NCI-H2081 treated with DMSO at 0.1 percent for 48 hours (cell line): ENCODE measurements at places on chromosomes 7 and 10.
A peak's percentile ranks its signal among the peaks of the same experiment; 100 is the strongest.

DNA sequence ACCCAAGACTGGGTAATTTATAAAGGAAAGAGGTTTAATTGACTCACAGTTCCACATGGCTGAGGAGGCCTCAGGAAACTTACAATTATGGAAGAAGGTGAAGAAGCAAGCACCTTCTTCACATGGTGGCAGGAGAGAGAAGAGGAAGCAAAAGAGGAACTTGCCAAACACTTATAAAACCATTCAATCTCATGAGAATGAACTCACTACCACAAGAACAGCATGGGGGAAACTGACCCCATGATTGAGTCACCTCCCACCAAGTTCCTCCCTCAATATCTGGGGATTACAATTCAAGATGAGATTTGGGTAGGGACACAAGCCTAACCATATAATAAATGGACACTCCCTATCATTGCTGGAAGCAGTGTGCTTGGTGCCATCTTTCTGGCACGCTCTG lies 506.3 kb downstream of the CALN1 start:
- no peak for DNase-seq

DNA sequence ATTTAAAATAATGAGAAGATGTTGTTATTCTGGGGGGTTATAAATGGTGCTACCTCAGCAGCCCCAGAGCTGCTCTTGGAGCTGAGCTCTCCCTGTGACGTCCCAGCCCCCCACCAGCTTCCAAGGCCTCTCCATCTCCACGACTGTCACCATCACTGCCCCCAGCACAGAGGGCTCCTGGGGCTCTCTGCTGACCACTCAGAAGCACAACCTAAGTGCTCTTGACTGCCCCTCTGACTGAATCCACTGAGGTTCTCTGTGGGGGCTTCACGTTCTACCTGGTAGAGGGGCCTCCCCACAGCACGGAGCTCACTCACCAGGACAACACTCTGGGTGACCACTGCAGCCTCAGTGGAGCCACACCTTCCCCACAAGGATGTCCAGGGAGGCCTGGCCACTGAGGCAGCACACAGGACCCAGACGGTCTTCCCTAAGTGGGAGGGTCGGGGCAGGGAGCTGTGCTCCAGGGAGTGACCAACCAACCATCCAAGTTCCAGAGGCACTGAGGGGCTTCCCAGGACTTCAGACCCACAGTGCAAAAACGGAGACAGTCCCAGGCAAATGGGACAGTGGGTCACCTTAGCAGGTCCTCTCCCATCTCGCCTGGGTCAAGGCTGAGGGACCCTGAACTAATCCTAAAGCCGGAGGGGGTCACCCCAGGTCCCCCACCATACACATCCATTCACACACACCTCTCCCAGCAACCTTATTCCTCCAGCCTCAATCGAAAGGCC lies 121.0 kb upstream of the PPP2R2D start:
- DNase-seq: no peak

DNA sequence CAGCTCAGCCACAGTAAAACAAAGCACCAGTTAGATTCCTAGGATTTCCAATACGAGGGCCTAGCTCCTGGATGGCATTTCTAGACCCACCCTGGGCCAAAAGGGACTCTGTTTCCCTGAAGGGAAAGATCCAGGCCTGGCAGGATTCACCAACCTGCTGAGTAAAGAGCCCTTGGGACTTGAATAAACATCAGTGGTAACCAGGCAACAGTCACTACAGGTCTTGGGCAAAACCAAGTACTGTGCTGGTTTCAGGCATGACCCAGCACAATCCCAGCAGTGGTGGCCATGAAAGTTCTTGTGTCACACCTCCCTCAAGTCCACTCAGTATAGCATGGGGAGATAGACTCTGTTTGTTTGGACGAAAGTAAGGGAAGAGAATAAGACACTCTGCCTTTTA lies 31.0 kb upstream of the STARD3NL start:
- no peak for DNase-seq

DNA sequence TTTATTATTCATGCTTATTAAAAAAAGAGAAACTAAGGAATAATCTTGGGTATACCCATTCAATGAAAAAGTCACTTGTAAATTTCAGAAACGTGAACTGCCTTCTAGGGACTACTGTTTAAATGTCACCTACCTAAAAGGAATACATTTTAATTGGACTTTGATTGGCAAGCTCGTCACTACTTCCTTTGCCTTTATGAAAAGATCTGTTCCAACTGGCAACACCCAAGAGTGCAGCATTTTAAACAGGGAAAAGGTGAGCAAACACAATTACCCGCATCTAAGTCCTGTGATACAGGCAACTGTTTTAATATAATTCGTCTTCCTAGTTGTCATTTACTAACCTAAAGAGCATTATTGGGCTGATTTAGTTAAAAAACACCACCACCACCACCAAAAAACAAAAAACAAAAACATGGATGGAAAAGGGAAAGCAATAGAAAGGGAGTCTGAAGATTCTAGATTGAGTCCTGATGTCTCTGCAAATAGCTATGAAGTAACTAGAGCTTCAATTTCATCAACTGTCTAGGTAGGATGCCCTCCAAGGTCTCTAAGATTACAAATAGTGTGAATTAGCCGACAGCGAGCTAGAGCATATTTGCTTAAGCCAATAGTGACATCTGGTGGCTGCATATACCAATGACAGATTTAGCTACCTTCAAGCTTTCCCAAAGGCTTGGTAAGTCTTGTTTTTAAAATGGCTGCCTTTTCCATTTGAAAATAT lies 33.8 kb upstream of the ICA1 start:
- DNase-seq: peak; percentile 96

DNA sequence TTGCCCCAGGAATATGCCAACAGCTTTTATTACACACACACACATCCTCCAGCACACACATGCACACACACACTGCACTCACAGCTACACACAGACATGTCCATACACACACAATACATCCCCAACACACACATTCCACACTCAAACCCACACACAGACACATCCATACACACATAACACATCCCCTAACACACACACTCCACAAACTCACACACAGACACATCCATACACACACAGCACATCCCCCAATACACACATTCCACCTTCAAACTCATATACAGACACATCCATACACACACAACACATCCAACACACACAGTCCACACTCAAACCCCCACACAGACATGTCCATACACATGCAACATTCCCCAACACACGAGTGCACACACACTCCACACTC lies 19.1 kb downstream of the SH3PXD2A start:
- no peak for DNase-seq

DNA sequence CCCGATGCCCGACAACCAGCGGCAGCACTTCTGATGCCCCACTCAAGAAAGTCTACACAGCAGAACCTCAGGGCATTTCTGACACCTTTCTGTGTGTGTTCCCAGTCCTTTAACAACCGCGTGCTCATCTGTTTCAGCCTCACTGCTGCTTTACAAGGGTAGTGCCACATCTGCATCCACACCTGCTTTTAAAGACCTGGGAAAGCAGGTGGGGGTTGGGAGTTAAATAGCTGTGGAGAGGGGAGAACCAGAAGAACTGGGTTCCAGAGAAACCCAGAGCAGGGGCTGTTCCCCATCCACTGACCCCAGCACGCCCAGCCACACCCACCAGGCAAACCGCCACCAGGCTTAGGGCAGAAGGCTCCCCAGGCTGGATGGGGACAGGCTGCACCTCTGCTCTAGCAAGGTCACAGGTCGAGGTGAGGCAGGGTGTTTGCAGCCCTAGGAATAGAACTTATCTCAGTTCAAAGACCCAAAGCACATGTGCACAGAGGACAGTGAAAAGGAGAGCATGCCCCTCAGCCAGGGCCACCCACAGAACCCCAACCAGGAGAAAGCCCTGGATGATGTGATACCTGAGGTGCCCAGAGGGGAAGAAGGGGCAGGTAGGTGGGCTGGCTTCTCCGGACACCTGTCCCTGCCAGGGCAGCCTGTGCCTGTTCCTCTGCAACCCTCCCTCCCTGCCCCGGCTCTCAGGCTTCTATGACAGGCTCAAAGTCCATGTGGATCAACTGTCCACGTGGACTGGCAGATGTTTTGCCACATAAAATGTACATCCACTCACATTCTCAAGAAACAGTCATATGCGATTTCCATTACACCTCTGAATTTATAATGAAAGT lies 51.3 kb downstream of the COBL start:
- no peak for DNase-seq

GRCh38 chr7:94512735-94513564 lies 3.3 kb downstream of the CASD1 start:
- no peak for DNase-seq

GRCh38 chr7:80896906-80897598 lies 21.8 kb downstream of the SEMA3C start:
- DNase-seq: no peak

GRCh38 chr10:126215746-126216631 lies 172.3 kb downstream of the ADAM12 start:
- no peak for DNase-seq

- DNase-seq: no peak
Observed at GRCh38 chr7:117766913-117767312, 106.3 kb downstream of the CTTNBP2 start.

GRCh38 chr10:123143825-123144168 lies 4.1 kb upstream of the HMX2 start:
- DNase-seq: no peak

GRCh38 chr7:111414374-111414773 lies 147.9 kb downstream of the IMMP2L start:
- DNase-seq: no peak

- no peak for DNase-seq
Observed at GRCh38 chr7:36281945-36282717, 107.5 kb upstream of the ANLN start.

DNA sequence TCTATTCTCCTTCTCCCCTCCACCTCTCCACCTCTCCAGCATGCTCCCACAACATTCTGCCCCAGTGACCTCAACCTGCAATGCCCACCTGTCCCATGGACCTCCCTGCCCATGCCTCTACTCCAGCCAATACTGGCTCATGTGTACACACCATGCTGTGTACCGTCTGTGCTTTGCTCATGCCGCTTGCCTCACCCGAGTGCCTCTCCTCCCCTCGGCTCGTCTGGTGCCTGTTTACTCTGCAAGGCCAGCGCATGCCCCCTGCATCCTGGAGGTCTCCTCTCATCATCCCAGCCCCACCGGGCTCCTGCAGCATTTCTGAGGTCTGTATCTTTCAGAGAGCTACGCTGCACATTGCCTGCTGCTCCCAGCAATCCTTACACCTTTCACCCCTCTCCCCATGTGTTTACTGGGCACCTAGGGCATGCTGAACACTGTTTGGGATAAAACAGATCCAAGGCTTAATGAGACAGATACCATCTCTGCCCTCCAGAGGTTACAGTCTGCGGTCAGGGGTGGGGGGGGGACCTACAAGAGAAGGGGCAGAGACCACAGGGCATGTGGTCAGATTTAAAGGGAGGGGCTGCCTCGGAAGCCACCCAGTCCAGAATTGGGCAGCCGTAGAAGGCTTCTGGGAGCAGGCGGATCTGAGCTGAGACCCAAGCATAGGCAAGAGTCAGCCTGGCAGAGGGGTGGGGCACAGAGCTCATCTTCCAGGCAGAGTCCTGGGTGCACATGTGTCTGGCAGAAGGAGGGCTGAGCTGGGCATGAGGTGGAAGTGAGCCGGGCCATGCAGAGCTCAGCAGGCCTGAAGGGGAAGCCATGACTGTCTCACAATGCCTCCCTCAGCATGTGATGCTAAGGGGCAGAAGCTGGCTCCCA lies 29.6 kb upstream of the PSAP start:
- DNase-seq: no peak

GRCh38 chr10:80472234-80473095 lies 18.4 kb downstream of the TSPAN14 start:
- no peak for DNase-seq

- DNase-seq: no peak
Observed at GRCh38 chr7:6271694-6272440, 557 bp downstream of the CYTH3 start.

GRCh38 chr7:138945154-138945553 lies 36.0 kb downstream of the KIAA1549 start:
- no peak for DNase-seq

GRCh38 chr10:31963589-31963980 lies 35.0 kb upstream of the ARHGAP12 start:
- no peak for DNase-seq

GRCh38 chr10:122159141-122159970 lies 111.7 kb upstream of the BTBD16 start:
- no peak for DNase-seq

- DNase-seq: no peak
Observed at GRCh38 chr7:17133977-17134376, 164.5 kb upstream of the AHR start.

- no peak for DNase-seq
Observed at GRCh38 chr10:132593389-132593788, 55.8 kb downstream of the INPP5A start.

GRCh38 chr7:26409661-26410547 lies 118.2 kb downstream of the SNX10 start:
- DNase-seq: no peak

DNA sequence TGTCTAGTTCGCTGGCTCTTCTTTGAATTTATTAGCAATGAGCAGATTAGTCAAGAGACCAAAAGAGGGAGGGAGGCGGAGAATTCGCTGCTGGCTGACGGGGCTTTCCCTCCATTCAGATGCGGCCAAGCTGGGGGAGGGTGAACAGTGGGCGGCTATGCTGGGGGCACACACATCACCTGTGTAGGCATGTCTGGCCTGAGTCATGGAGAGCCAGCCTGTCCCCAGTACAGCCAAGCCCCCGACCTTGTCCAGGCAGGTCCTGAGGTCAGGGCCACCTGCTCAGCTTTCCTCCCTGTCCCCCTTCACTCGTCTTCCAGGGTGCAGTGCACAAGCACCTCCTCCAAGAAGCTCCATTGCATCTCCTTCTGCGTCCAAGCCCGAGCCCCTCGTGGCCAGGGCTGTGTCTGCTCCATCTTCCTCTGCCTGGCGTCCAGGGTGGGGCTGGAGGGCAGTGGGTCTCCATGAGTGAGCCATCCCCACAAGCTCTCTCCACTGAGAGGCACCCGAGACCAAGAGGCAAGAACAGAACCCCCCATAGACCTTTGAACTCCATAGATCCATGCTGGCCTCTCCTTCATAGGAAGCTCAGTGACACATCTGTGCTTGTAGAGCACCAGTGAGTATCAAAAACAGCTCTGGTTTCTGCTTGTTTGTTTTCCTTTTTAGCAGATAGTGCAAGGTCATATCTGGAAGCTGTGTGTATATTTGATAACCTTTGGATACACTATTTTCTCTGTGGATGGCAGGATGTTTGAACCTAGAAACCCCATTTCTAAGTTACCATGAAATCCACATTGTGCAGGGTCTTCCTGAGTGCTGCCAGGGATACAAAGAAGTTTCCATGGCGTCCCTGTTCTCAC lies 1.9 kb upstream of the DEPP1 start:
- DNase-seq: no peak

DNA sequence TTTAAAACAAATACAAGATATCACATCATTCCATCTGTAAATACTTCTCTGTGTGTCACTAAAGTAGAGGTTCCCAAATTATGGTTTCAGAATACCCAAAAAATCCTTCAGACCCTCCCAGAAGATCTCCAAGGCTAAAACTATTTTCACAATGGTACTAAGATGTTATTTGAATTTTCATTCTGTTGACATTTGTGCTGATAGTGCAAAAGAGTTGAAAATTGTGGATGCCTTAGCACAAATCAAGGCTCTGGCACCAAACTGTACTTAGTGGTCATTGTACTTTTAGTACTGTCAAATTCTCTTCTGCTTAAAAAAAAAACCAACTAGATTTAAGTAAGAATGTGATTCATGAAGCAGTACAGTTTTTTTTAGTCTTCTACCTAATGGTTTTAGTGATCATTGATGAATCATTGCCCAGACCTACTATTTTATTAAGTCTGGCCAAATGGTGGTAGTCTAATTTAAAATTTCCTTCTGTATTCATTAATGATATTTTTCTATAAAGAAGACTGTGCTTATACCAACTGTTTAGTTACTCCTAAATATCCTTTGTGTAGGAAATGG lies 50.5 kb downstream of the TPST1 start:
- DNase-seq: no peak

- DNase-seq: no peak
Observed at GRCh38 chr7:2037808-2038522, 194.8 kb downstream of the MAD1L1 start.
